ENCODE measurements at places on chromosomes 16 and 17.

DNA sequence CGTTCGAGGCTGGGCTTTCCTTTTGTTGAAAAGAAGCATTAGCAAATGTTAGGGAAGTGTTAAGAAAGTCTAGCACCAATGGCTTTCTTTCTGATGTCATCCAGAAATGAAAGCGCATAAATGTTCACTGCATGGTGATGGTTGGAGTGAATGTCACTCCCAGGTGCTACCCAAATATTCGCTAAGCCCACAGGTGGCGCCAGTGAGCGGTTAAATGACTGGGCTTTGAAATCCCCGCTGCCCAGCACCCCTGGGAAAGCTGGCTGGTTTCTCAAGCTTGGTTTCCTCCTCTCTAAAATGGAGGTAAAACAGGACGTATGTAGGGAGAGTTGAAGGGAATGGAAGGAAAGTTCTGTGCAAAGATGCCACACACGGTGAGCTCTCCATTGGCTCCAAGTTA lies 104.4 kb downstream of the IRX5 start:
- no peak for DNase-seq

DNA sequence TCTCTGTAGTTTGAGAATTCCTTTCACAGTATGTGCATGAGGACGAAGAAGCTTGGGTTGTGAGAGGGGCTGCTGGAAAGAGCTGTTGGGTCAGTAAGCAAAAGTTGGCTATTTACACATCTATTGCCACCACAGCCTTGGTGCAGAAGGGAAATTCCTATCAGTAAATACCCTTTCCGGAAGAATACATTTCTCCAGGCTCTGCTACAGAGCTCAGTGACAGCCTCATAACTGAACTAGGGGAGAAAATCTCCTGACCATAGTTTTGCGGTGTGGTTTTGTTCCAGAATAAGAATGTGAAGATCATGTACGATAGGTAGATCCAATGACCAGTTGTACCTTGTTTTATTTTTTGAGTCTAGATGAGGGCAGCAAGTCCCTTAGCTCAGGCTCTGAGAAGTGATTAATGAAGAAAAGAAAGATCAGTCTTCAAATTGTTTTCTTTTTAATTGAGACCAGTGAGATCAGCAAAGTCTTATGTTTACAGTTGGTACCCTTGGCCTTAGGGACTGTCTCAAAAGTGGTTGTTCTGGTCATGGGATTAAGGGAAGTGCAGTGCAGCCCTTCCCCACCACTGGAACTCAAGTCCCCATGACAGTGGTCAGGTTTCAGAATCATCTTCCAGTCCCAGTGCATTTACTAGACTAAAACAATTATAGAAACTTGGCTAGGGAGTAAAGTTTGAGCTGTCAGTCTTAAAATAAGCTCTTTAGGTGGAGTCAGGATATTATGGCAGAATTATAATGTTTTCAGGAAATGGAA lies 123.5 kb downstream of the PHKB start:
- no peak for DNase-seq

DNA sequence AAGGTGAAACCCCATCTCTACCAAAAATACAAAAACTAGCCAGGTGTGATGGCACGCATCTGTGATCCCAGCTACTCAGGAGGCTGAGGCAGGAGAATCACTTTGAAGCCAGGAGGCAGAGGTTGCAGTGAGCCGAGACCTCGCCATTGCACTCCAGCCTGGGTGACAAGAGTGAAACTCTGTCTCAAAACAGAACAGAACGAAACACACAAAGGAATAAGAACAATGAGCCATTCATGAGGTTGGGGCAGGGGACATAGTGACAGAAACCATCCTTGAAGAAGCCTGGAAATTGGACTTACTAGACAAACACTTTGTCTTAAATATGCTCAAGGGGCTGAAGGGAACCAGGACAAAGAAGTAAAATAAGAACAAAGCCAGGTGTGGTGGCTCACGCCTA lies 39.4 kb downstream of the WDR45B start:
- DNase-seq: no peak

- DNase-seq: no peak
These were observed 232.4 kb downstream of the CCDC182 start for GRCh38 chr17:57512691-57513090.

DNA sequence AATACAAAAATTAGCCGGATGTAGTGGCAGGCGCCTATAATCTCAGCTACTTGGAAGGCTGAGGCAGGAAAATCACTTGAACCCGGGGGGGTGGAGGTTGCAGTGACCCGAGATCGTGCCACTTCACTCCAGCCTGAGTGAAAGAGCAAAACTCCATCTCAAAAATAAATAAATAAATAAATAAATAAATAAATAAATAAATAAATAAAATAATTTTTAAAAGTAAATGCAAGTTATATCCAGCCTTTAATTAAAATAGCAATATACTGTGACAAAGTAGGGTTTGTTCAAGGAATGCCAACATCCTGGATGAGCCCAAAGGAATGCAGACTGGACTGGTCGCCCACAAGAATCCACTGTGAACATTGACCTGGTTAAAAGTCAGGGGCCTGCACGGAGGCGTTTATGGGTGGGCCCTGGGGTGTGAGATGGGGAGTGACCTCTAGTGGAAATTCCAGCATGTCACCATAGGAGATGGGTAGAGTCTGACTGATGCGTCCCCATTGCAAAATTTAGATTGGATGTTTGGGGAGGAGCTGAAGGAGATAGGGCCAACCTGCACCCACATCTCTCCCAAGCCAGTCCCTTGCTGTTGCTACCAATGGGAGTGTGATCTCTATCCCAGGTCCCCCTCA lies 9.7 kb upstream of the PIK3R5 start:
- no peak for DNase-seq

DNA sequence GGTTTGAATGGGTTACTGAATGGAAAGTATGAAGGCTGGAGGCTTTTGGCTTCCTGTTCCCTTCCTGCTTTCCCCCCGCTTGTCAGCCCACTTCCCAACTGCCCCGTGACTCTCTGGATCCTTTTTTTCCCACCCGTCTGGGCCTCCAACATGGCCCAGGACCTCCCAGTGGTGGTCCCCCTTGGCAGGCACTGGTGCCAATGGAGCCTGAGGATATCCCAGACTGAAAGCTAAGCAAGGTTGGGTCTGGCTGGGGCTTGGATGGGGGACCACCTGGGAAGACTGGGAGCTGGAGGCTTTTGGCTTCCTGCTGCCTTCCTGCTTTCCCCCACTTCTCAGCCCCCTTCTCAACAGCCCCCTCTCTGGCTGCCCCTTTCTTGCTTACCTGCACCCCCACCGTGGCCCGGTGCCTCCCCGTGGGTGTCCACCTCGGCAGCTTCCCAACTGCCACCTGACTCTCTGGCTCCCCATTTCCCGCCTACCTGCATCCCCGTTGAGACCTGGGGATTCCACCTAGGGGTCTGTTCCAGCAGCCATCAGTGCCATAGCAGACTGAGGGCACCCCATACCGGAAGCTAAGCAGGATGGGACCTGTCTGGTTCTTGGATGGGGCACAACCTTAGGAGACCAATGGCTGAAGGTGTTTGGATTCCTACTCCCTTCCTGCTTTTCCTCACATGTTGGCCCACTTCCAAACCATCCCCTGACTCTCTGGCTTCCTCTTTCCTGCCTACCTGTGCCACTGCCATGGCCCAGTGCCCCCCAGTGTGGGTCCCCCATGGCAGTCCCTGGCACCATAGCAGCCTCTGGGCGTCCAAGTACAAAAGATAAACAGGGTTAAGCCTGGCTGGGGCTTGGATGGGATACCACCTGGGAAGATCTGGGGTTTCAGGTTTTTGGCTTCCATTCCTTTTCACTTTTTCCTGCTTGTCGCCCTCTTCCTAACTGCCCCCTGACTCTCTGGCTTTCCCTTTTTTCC lies 2295.3 kb downstream of the TP53TG3F start:
- no peak for DNase-seq

GRCh38 chr17:43598357-43599045 lies 52.4 kb upstream of the ETV4 start:
- no peak for DNase-seq

- DNase-seq: no peak
These were observed 72.9 kb downstream of the METRNL start for GRCh38 chr17:83152227-83152744.

DNA sequence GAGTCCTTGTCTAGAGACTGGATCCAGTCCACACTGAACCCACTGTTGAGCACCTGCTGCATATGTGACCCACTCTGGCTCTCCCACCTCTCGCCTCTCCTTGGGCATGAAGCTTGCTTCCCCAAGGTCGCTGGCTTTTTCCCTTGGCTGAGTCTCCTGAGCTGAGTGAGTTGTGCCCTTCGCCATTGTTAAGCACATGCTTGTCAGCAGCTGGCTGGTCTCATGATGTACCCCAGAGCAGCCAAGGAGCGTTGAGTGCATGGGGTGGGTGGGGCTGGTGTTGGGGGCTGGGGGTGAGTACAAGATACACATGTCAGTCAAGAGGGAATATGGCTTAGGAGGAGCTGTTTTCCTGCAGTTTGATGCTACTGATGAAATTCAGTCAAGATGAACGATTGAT lies 165.6 kb downstream of the SNX29 start:
- no peak for DNase-seq

DNA sequence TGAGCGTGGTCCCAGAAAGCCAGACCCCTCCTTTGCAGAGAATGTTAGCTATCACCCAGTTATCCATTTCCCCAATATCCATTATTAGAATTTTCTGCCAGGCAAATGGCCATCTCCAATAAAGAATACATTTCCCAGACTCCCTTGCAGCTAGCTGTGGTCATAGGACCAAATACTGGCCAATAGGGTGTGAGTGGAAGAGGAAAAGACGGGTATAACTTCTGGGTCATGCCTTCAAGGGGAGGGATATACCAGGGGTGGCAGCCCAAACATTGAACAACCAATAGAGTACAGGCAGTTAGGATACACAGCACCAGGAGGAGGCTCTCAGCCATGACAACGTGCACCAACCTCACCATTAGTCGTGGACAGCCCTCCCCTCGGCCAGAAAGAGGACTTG lies 26.1 kb upstream of the FOXF1 start:
- DNase-seq: no peak

GRCh38 chr17:46045639-46046038 lies 46.6 kb downstream of the STH start:
- no peak for DNase-seq

- DNase-seq: no peak
These were observed 2.2 kb downstream of the CRISPLD2 start for GRCh38 chr16:84821728-84822689.

DNA sequence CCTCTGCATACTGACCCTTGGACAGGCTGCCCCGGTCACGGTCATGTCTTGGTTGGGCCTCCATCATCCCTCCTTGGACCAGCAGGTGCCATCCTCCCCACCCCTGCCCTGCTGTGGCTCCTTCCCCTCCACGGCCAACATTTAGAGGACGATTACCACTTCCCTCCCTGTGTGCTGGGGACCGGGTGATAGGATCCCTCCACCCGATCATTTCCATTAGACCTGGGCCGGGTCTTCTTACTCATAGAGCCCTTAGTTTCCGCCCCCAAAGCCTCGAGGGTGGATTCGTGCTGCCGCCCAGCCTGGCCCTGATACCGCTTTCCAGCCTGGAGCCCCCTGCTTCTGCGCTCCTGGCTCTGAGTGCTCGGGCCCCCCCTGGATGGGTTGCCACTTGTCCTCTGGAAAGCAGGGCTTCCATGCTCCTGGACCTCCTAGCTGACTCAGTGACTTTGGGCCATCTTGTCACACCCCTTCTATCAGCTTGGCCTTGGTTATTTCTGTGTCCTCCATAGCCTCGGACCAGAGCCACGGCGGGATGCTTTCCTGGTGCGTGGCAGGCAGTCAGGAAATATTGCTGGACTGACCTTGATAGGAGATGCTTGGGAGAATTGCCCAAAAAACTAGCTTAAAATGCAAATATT lies 171.4 kb downstream of the SEC14L1 start:
- no peak for DNase-seq

DNA sequence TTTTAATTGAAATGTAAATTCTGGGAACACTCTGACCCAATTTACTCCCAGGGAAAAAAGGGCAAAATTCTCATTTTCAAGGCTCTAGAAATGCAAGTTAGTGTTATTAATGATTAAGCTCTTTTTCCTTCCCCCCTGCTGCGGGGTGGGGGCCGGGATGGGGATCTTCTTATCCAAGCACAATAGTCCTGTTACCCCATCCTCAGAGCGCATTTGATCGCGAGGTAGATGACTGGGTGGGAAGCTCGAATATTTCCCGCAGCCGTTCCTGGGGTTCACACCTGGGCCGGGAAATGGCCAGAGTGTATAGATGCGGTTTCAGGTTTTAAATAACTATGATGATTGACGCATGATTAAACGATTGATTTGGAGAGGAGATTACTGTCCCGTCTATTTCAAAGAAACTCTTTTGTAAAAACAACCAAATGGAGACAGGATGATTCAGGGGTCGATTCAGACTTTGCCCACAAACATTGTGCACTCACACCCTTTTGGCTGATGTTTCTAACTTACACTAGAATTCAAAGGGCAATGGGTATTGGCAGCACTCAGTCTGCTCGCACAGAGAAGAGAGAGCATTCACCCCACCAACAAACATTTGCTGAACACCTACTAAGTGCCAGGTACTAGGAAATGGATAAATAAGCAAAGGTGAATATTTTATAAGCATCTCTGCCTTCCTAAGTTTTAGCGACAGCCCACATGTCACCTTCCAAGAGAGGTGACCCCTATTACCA lies 55.0 kb downstream of the SALL1 start:
- DNase-seq: no peak

GRCh38 chr16:14284371-14284770 lies 213.3 kb downstream of the MRTFB start:
- no peak for DNase-seq

GRCh38 chr17:65813306-65813705 lies 251.9 kb upstream of the AXIN2 start:
- no peak for DNase-seq

- DNase-seq: no peak
These were observed 305.2 kb downstream of the CDH8 start for GRCh38 chr16:61730997-61731396.

GRCh38 chr17:71302721-71303549 lies 817.9 kb upstream of the SOX9 start:
- DNase-seq: no peak

GRCh38 chr17:46948544-46948943 lies 25.6 kb downstream of the GOSR2 start:
- no peak for DNase-seq

GRCh38 chr16:26598061-26598460 lies 468.7 kb upstream of the C16orf82 start:
- peak; percentile 82 for DNase-seq

DNA sequence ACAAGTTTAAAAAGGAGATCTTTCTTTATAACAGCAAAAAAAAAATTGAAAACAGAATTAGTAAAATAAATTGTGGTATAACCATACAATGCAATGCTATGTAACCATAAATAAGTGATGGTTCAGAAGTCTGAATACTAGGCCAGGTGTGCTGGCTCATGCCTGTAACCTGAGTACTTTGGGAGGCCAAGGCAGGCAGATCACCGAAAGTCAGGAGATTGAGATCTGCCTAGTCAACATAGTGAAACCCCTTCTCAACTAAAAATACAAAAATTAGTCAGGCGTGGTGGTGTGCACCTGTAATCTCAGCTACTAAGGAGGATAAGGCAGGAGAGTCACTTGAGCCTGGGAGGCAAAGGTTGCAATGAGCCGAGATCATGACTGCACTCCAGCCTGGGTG lies 34.6 kb downstream of the CCT6B start:
- no peak for DNase-seq

DNA sequence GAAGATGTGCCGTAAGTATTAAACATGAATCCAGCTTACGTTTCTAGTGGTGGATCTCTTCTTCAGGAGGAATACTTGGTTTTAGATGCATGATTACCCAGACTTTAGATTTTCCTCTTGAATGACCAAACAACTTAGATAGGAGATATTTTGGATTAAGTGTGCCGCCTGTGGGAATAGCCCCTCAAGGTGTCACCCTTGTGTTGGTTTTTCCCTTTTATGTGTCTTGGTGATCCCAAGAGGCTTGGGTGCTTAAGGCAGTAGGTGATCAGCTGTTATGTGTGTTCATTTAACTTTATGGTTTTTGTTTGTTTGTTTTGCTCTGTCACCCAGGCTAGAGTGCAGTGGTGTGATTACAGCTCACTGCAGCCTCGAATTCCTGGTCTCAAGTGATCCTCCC lies 115.1 kb downstream of the PPM1E start:
- no peak for DNase-seq

Measured in CD4-positive, alpha-beta T cell treated with Interleukin-4 for 4 hours (primary cell).